Karpas-422 (cell line): ENCODE measurements at places on chromosomes 3 and 15.

GRCh38 chr3:76026379-76026778 is 241.0 kb upstream of the ZNF717 start:
- DNase-seq = no peak

DNA sequence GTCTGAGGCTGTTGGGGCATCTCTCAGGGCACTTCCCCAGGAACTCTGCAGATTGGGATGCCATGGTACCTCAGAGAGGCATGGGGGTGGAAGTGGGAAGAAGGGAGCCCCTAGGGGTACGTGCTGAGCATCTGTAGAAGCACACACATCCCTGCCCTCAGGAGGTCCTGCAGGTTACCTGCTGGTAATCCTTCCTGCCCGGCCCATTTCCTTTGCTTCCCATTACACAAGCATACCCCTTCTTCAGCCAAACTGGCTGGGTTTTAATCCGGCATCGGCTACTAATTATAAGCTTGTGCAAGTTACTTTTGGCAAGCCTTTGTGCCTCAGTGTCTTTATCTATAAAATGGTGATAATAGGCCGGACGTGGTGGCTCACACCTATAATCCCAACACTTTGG is 3.1 kb upstream of the SMAD6 start:
- no peak for DNase-seq

GRCh38 chr15:73385205-73385604 is 16.4 kb upstream of the HCN4 start:
- DNase-seq = no peak

- DNase-seq = no peak
These were observed 49.3 kb downstream of the GRIP2 start for GRCh38 chr3:14490831-14491230.

DNA sequence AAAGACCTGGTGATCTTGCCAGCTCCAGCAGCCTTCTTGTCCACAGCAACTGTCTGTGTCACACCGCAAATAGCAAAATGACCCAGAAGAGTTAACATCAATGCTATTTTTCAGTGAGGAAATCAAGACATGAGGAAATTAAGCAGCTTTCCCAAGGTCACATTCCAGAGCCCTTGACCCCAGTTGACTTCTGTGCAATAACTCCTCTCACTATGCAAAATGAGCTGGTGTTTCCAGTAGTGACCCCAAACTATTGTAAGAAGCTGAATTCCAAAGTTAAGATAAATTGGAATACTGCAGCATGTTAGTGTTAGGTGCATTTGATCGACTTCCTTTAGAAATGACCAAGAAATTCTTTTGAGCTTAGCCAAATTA is 172.8 kb upstream of the SNTN start:
- DNase-seq = no peak

DNA sequence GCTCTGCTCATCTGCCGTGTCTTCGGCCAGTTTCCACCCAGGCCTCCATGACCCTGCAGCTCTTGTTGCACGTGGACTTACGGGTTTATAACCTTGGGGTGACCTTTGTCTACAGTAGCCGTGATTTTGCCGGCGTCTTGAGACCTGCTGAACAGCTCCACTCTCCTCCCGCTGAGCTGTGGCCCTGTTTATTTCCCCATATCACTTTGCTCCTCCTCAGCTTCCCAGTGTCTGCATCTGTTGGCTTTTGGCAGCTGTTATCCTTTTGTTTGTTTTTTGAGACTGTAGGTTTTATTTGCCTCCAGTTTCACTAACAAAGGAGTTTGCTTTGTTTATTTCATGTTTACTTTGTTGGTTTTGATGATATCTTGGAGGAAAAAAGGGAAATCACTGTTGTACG is 29.3 kb upstream of the SLC28A1 start:
- DNase-seq = no peak

DNA sequence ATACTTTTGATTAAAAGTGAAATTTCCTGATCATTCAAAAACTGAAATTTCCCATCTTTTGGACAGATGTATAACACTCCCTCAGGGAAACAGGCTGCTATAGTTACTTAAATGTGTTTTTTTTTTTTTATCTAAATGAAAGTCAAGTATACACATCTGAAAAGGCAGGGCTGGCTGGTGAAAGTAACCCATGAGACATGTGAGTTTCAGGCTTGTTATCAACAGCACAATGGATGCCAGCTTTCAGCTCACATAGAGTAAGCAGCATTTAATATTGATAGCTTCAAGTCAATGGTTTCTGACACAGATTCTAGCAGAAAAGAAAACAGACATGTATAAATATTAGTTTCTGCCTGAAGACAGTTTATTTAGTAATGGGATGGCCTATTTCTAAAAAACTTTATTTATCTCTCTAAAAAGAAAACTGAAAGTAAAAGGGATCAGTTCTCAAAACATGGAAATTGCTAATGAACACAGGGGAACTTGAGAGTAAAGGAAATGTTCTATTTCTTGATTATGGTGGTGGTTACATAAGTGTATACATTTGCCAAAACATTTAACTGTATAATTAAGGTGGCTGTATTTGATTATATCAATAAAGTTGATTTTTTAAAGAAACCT is 89.7 kb upstream of the CMC1 start:
- no peak for DNase-seq

- DNase-seq = no peak
These were observed 800.3 kb upstream of the GBE1 start for GRCh38 chr3:82561784-82562183.

GRCh38 chr3:165716592-165716991 is 120.6 kb downstream of the BCHE start:
- DNase-seq = no peak

DNA sequence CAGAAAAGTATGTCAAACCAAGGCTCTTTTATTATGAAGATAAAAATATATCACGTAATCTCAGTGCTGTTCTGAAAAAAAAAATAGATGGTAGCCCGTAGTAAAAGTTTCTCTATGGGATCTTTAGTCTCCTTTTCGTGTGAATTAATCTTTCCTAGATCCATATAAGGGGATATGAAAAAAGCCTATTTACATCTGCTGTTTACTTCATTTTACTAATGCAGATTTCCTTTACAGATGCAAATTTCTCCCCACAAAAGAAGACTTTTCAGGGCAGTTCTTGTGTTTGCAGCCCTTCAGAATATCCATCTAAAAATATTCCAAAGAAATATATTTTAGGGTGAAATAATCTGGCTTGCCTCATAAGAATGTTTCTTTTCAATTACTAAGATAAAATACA is 1291.7 kb downstream of the ROBO1 start:
- DNase-seq = no peak

GRCh38 chr3:179981646-179982045 is 55.1 kb downstream of the PEX5L start:
- DNase-seq = no peak
